ENCODE measurements at places on chromosomes 1 and 21.

DNA sequence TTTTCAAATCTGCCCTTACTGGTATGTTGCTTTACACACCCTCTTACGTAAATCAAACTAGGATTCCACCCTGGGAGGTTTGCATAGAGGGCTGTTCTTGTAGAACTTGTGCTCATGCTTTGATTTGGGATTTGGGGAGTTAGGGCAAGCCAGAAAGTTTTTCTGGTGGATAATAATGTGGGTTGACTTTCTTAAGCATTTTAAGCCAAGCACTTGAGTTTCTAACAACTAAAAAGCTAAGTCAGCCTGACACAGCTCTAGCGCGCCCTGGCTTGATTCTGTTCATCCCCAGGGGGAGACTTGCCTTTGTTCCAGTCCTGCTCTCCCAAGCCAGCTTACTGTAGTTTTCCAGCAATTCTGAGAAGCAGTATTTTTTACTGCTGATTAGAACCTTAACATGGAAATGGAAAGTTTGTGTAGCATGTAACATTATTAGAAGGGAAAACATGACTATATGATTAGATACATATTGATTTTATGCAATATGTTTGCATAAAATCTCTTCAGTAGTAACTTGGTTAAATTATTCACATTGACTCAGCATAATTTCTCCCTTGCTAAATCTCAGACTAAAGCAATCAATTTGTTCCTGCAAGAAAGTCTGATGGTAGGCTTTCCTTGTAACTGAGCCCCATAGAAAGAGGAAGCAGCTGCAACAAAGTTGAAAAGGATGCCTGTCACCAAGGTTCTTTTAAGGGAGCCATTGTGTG, 11.0 kb upstream of the PGD start:
- no peak for DNase-seq

DNA sequence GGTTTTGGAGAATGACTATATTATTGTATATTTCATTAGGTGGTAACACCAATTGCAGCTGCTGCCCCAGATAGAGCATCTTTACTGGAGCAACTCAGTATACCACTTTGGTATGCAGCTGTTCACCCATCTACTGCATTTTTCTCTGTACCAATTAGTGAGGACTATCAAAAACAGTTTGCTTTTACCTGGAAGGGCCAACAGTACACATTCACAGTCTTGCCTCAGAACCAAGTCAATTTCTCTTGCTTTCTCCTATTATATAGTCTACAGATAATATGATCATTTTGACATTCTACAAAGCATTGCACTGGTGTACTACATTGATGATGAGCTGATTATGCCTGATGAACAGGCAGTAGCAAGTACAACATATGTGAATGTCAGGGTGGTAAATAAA, 99.3 kb downstream of the PTPRU start:
- DNase-seq = no peak

DNA sequence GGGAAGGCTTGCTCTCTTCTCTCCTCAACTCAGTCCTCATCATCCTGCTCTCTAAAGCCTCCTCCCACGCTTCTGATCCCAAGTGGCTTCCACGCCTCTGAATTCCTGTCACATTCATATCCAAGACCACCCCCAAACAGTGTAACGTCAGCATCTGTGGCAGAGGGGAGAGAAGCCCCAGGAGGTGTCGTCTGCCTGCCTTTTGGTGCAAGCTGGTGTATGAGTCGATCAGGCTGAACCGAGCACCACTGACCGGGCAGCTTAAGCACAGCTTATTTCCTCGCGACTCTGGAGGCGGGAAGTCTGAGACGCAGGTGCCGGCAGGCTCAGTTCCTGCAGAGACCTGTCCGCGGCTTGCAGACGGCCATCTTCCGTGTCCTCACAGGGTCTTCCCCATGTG, 123.8 kb upstream of the RAB4A start:
- no peak for DNase-seq

DNA sequence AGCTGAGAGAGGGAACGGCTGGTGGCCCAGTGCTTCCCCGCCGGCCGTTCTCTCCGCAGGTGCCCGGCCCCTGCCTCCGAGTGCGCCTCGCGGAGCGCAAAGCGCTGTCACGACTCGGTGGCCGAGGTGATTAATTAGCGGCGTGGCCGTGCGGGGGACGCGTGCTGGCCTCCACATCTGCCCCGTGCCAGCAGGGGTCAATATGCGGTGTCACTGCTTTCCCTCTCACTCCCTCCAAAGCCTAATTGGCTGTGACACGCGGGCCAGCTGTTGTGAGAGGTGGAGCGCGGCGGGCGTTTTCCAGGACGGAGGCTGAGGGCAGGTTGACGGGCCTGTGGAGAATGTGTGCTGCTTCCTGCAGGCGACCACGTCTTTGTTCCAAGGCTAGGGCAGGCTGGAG, 239.0 kb downstream of the LMX1A start:
- DNase-seq = no peak

DNA sequence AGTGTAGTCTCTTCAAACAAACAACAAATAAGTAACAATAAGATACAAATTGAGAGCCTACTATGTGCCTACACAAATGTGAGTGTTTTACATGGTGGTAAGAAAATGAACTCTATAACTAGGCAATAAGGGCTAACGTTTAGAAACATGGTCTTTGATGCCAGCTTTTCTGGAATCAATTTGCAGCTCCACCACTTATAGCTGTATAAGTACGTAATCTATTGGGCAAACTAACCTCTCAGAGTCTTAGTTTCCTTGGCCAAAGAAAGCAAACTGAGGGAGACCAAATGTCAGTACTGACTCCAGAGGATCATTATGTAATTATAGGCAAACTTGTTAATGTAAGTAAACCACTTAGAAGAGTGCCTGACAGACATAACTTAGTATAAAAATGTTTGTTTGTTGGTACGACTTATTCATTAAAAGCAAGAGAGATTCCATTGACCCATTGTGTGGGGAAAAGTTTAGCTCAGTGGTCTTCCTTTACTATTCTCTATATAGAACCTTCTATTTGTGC, 59.7 kb downstream of the LBR start:
- no peak for DNase-seq

DNA sequence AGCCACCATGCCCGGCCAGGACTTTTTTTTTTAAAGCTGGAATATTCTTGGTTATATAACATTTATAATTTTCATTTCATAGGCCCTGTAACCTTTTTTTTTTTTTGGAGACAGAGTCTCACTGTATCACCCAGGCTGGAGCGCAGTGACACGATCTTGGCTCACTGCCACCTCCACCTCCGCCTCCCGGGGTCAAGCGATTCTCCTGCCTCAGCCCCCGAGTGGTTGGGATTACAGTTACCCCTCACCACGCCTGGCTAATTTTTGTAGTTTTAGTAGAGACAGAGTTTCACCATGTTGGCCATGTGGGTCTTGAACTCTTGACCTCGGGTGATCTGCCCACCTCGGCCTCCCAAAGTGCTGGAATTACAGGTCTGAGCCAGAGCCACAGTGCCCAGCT, 12.6 kb downstream of the ZYG11B start:
- no peak for DNase-seq

GRCh38 chr1:35115459-35116383, 36.5 kb downstream of the ZMYM1 start:
- DNase-seq = no peak

DNA sequence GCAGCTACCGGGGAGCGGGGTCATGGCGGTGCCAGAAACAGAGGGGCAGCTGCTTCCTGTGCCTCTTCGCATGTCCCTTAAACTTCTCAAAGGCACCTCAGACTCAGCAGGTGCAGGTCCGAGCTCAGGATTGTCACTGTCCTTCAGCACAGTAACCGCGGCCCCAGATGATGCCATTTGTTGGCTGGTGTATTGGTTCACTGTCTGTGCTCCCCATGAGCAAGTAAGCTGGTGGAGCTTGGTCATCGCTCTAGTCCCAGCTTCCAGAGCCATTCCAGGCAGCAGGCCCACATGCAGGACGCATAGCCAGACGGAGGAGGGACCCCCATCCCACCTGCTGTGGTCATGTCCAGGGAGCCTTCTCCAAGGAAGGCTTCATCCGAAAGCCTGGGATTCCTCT, 154.0 kb upstream of the AJAP1 start:
- no peak for DNase-seq

GRCh38 chr1:1325288-1326074, 879 bp downstream of the CPTP start:
- no peak for DNase-seq

- peak; percentile 43 for DNase-seq
Measured at GRCh38 chr21:33299181-33299752, 25.5 kb upstream of the IFNAR1 start.

DNA sequence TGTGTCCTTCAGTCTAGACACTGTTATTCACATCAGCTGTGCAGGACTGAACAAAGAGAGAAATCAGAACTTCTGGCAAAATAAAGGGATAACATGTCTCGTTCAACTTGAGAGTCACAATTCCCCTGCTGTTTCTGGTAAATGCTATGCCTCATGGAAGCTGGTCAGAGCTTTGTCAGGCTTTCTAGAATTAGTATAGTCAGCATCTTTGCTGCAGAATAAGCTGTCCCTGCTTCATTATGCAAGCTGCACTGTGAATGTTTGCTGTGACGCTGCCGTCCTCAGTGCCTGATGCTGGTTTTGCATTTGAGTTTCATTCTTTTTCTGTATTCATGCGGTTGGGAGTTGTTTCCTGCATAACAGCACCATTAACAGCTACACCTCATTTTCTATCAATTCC, 96.4 kb upstream of the KCNJ6 start:
- no peak for DNase-seq

- no peak for DNase-seq
Measured at GRCh38 chr1:22557341-22557950, 5.8 kb upstream of the EPHA8 start.

DNA sequence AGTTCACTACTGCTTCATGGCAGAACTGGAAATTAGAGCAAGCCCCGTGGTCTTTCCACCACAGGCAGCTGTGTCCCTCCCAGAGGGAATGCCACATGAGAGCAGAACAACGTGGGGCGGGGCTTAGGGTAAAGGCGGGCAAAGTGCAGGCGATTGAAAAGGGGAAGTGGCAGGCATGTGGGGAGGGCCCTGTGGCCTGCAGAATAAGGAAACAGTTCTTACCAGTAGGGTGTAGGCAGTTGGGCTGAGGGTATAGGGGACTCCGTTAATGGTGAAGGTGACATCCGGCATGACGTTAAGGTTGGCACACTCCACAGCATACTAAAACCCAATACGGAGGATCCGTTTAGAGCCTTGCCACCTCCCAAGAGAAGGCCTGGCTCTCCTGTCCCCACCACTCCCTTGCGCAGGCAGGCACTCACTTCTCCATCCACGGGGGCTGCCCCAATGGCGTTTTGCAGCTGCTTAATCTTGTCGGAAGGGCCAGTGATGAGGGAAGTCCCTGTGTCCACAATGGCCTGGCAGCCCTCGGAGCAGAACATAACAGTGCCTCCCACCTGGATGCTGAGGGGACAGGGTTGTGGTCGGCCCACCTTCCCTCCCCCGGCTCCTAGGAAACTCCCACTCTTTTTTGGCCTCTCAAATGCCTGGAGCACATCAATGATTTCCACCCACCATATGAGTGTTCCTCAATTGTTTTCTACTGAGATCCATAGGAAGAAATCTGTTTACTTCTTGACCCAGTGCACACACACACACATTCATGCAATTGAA, 9.1 kb upstream of the RAB7B start:
- peak; percentile 30 for DNase-seq

DNA sequence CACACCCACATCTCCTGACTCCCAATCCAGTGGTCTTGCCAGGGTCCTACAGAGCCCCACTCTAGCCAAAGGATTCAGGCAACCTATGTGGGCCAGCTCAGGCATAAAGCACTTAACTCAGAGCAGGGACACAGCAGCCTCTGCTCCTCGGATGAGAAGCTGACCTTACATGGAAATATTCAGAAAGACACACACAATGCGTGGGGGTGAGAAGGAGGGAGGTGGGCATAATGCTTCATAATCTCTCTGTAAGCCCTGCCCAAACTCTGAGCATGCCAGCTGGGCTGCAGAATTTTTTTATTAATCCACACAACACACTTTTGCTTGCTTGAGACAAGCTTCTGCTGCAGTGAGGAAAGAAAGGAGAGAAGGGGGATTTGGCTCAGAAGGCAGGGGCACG, 21.6 kb downstream of the KCND3 start:
- DNase-seq = no peak

- no peak for DNase-seq
Measured at GRCh38 chr1:47298025-47298699, 15.8 kb downstream of the STIL start.

DNA sequence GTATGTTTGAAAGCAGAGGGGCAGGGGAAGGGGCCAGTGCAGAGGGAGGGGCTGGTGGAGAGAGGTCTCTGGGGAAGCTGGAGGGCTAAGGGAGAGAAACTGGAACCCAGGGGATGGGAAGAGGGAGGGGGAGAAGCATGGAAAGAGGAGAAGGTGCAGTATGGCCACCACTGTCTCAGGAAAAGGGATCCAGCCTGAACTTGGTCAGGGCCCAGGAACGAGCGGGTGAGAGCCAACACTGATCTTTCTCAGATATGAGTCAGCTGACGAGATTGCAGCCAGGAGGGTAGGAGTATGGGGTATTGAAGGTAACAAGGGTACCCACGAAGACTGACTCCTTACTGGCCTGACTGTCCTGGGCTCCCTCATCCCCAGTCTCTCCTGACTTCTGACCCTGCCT, 18.0 kb downstream of the TIE1 start:
- no peak for DNase-seq

DNA sequence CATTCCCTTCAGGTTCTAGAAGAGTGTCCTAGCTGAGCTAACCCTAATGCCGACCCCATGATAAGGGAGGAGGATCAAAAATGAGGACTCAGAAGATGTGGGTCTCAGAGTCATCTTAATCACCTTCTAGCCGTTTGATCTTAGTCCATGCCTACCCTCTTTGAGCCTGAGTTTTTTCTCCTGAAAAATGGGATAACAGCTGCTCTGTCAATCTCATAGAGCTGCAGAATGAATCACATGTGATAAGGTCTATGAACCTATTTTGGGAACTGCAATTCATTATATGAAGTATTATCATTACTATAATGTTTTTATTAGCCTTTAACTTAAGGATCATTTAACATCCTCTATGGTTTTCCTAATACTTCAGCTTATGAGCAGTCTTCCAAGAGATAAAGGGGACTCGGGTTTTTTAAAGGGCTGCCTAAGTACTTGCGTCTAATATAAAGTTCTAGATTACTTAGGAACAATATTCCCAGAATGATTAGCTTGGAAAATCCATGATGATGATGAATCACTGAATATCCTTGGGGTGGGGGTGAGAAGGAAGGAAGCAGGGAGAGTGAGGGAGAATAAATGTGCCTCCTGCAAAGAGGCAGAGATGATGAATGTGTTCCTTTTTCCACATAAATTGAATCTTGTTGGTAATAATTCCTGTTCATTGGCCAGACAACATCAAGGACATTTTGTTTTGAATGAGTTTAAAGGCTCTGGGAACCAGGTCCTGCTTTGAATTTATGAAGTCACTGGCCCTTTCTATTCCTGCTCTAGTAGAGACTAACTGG, 66.8 kb downstream of the COLGALT2 start:
- DNase-seq = no peak

- DNase-seq = no peak
Measured at GRCh38 chr1:69167876-69168275, 399.8 kb upstream of the LRRC7 start.

DNA sequence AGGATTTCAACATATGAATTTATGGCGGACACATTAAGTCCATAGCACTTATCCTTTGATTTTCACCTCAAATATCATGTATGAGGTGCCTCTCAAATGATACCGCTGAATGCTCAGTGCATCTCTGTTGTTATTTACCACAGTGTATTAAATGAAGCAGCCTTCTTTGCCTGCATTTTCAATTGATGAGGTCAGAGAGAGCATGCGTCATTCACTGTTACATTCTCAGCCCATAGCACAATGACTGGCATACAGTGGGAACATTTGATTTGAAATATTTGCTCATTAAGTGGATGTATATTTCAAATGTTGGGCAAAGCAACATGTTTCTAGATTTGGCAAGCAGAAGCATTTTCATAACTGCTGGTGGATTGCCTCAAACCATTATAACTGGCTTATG, 45.7 kb downstream of the LRRC7 start:
- DNase-seq = no peak

- DNase-seq = no peak
Measured at GRCh38 chr1:13806108-13806507, 106.1 kb downstream of the PRDM2 start.

All from stimulated activated CD4-positive, alpha-beta T cell treated with anti-CD3 and anti-CD28 coated beads, Interleukin-2, amount 100 ng/mL, for 24 hours (primary cell).